ENCODE measurements at places on chromosomes 6 and 20.

GRCh38 chr20:20664795-20665589 is 47.5 kb downstream of the RALGAPA2 start:
- DNase-seq, result peak; percentile 71

- no peak for DNase-seq
These were observed 463.8 kb downstream of the ADGRB3 start for GRCh38 chr6:69098910-69099309.

DNA sequence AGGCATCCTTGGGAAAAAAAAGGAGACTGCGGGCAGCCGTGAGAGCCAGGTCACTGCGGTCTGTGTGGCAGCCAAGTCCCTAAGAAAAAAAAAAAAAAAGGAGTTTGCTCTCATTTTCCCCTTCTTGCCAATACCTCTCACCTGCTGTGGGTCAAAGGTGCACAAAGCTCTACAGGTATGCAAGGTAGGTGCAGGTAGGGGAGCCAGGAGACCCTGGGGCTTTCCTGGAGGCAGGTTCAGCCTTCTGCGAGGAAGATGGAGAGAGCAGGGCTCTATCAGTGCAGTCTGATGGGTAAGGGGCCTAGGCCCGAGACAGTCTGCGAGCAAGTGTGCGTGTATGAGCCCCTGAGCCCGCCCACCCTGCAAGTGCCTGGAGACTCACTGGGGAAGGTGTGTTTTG is 12.3 kb upstream of the SNAI1 start:
- no peak for DNase-seq

- no peak for DNase-seq
These were observed 200.5 kb upstream of the ARG1 start for GRCh38 chr6:131372535-131372934.

DNA sequence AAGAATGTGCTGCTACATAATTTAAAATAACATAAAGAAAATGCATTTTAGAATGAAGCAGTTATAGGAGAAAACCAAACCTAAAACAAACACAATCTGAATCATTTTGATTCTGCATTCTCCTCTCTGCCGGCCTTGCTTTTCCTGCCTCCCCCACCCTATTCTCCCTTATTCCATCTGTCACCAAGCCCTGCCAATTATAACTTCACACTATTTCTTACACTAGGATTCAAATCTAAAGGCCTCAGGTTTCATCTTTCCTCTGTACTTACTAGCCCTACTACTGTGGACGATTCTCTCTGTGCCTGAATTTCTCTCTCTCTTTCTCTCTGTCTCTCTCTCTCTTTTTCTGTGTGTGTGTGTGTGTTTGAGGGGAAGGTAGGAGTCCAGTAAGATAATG is 18.7 kb upstream of the PRIM2 start:
- DNase-seq, result no peak

- no peak for DNase-seq
These were observed 12.8 kb downstream of the STK4 start for GRCh38 chr20:44979090-44979621.

DNA sequence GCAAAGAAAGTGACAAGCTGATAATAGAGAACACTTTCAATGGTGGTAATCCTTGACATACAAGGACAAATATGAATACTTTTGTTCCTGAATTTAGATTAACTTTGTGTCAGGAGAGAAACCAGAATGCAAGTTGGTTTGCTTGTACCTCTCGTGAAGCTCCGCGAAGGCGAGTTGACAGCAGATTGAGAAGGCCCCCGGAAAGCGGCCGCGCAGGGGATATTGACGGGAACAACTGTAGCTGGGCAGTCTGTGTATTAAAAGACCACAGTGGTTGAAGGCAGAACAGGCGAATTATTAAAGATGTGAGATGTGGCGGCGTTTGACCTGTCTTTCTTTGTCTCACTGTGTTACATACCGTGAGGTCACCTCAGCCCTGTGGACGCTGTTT is 175.8 kb upstream of the RALGAPA2 start:
- no peak for DNase-seq

DNA sequence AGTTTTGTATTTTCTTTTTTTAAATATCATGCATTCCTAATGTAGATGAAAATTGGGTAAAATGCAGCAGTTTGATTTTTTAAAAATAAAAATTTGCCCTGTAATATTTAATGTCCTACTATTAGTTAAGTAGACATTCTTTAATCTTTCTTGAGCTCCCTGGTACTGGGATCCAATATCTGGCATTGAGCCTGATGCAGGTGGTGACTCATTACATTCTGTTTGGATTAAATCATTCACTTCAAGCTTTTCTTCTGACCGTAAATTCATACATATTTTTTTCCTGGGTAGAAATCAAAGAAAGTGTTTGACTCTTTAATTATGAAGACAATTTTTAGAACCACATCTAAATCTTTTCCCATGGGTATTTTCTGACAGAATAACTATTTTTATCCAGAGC is 768.8 kb upstream of the SLC35B3 start:
- no peak for DNase-seq

GRCh38 chr20:59289994-59290393 is 10.4 kb upstream of the EDN3 start:
- no peak for DNase-seq

DNA sequence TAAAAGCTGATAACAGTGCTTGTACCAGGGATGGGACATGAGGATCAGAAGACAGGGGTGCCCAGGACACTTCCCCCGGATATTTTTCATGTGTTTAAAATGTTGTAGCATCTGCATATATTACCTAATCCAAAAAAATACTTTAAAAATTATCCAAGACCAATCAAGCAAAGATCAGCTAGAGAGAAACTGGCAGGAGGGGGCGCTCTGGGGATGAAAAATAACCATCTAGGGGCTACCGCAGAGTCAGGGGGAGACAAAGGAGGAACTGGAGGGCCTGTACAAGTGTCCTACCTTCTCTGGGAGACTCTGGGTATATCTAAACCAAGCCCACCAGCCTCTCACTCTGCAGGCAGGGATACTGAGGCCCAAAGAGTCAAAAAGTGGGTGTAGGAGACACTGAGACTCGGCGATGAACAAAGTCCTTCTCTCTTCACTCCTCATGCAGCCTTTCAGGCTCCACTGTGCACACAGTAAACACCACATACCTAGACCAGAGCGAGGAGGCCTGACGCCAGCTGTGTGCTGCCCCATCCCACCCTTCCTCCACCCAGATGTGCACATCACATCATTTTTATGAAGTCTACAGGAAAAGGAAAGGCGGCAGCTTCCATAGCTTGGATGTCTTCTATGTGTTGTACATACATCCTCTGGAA is 9.8 kb downstream of the RIMS4 start:
- peak; percentile 25 for DNase-seq

DNA sequence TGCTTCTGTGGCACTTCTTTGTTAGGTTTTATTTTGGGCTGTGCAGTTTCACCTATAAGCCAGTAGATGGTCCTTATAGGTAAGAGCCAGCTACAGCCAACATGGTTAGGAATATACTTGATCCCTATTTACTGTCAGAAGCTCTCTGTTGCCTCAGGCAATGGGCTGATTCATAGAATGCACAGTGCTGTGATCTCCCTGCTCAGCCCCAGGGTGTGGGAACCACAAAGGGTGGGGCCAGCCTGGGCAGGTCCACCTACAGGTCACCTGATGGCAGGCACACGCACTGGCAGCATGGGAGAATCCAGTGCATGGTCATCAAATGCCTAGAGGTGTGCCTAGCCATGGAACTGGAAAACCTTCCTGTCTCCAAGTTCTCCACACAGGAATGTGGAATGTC is 191.9 kb downstream of the MOXD1 start:
- no peak for DNase-seq

- peak; percentile 55 for DNase-seq
These were observed 140.1 kb downstream of the NRN1 start for GRCh38 chr6:5866547-5867051.

DNA sequence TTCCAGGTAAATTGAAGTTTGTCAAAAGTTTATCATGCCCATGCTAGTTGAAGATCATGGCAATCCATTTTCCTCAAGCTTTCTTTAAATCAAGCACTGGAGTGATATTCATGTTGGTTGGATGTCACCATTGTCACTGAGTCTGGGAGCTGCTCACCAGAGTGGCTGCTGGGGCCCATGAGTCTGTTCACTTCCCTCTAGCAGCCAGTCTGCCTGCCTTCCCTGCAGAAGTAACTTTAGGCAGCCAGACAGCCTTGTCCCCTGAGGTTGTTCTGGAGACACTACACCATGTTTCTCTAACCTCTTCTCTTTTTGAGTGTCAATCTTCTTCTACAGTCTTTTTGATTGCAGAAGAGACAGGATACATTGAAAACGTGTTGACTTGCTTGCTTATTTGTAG is 5.5 kb downstream of the SIRT5 start:
- no peak for DNase-seq

DNA sequence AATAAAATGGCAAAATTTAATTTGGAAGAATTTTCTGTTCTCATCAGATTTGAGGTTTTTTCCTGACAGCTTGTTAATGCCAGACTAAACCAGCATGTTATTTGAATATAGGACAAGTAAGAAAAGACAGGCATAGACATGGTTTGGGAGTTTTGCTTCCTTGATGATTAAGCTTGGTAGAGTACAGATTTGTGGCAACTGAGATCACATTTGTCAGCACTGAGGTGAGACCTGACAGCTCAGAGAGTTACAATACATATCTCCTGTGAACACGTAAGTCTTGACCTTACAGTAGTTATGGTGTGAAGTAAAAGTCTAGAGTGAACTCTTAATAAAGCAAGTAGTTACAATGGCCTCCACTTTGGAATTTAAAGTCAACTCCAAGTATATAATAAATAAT is 34.5 kb downstream of the CENPW start:
- DNase-seq, result no peak

- no peak for DNase-seq
These were observed 28.4 kb upstream of the BTN3A2 start for GRCh38 chr6:26336355-26337198.

GRCh38 chr20:58970146-58970545 is 10.9 kb upstream of the NELFCD start:
- no peak for DNase-seq

DNA sequence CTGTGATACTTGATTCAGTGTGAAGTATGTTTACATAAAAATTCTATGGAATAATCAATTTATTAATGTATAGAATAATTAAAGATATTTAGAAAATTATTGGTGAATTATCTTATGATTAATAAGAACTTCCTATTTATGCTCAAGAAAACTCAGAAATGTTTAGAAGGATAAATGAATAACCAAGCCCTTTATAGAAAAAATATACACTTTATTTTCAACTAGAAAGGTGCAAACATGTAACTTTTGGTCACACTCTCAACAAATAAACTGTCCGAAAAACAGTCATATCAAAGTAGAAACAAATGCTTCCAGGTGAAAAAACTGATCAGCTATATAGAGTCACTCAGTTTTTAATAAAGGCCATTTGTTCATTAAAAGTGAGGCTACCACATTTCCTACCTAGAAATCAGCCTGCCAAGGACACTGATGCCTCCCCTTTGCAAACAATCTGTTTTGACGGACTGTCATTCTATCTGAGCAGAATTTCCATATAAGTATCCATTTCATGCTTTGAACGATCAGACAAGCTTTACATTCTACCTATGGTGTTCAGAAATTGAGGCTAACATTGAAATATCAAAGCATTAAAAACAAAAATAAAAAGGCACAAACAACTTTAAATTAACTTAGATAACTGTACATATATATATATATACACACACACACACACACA is 3.0 kb downstream of the CCN2 start:
- peak; percentile 50 for DNase-seq

DNA sequence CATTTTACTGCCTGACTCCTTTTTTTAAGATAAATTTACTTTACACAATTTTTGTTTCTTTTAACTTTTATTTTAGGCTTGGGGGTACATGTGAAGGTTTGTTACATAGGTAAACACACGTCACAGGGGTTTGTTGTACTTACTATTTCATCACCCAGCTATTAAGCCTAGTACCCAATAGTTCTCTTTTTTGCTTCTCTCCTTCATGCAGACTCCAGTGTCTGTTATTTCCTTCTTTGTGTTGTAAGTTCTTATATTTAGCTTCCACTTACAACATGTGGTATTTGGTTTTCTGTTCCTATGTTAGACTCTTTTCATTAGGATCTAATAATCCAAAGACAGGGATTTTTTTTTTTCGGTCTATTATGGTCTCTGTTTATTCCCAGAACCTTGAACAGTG is 83.5 kb upstream of the CCN6 start:
- no peak for DNase-seq

DNA sequence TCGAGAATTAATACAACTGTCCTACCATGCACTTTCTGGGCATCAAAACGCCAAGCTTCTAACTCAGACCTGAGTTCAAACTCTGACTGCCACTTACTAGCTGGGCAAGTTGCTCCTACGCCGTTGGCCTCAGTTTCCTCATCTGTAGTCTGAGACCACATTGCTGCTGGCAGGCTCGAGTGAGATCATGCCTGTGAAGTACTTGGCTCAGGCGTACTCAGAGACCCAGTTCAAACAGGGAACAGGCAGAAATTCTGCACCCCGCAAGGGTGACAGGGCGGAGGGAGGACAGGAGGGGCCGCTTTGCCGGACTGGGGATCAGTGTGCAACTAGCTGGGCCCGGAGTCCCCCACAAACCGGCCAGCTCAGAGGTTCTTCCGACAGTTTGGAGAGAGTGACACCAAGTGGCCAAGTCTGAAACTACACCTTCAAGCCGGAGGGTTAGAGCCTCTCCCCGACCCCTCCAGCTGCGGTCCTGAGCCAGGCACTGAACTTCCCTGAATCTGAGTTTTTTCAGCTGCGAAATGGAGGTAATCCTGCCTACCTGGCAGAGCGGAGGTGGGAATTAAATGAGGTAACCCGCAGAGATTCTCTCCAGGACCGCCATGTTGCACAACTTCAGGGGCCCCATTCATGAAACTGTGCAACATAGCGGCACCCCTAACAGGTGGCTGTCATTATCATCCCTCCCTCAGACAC is 46.0 kb upstream of the PTPN1 start:
- peak; percentile 66 for DNase-seq

GRCh38 chr20:18287546-18287914 is 797 bp upstream of the ZNF133 start:
- DNase-seq, result no peak

DNA sequence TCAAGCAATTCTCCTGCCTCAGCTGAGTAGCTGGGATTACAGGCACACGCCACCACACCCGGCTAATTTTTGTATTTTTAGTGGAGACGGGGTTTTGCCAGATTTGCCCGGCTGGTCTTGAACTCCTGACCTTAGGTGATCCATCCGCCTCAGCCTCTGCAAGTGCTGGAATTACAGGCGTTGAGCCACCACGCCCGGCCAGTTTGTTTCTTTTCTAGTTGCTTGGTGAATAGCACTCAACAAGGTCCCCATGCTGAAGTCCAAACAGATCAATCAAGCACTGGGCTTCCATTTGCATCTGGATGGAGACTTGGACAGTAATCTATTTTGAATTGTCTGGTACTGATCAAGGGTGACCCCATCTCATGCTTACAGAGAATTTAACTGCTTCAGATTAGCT is 108.9 kb upstream of the FOXO3 start:
- DNase-seq, result no peak

Measured in HepG2 (cell line).